ENCODE measurements at places on chromosomes 11 and 22.

GRCh38 chr22:23277583-23278295 is 97.4 kb downstream of the BCR start:
- DNase-seq, result no peak

DNA sequence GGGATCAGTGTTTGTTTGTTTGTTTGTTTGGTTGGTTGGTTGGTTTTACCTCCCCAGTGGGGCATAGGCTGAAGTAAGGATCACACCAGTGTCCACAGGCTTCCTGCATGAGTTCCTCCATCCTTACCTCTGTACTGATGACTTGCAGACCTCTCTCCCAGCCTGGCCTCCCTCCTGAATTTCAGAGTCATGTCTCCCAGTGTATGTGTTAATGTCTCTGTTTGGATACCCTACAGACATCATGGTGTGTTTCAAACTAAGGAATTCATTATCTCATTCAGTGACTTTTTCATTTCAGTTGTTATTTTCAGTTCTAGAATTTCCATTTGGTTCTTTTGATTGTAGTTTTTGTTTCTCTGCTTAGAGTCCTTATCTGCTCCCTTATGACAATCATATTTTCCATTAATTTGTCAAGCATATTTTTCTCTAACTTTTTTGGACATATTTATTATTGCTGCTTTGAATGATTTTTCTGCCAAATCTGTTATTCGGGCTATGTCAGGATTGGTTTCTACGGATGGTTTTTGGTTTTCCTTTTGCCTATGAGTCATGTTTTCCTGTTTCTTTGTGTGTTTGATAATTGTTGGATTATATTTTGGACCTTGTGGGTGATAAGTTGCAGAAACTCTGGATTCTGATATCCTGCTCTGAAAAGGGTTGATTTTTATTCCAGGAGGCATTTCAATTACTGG is 23.6 kb downstream of the MYEOV start:
- DNase-seq, result no peak

DNA sequence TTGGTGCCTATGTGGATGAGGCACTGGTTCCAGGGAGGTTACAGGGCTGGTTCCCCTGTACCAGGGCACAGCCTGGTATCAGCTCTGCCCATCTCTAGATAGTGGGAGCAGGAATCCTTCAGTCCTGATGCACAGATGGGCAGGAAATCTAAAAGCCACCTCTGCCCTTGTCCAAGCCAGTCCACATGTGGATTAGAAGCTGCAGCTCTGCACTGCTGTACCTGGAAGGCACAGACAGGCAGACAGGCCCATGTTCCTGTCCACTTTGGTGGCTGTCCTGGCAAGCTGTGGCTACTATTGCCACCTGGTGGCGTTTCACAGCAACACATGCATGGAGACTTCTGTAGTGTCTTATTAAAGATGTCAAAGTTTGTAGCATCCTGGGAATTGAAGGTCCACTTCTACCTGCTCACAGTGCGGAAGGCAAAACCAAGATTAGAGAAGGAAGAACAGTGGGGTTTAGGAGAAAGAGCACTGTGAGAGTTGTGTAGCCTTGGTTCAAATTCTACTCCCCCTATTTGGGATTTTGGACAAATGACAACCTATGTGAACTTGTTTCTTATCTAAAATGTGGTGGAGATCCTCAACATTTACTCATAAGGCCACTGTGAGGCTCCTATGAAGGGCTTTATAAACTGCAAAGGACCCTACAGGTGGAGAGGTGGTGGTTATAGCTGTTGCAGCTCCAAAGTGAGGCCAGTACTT is 30.1 kb downstream of the NAV2 start:
- peak; percentile 59 for DNase-seq

DNA sequence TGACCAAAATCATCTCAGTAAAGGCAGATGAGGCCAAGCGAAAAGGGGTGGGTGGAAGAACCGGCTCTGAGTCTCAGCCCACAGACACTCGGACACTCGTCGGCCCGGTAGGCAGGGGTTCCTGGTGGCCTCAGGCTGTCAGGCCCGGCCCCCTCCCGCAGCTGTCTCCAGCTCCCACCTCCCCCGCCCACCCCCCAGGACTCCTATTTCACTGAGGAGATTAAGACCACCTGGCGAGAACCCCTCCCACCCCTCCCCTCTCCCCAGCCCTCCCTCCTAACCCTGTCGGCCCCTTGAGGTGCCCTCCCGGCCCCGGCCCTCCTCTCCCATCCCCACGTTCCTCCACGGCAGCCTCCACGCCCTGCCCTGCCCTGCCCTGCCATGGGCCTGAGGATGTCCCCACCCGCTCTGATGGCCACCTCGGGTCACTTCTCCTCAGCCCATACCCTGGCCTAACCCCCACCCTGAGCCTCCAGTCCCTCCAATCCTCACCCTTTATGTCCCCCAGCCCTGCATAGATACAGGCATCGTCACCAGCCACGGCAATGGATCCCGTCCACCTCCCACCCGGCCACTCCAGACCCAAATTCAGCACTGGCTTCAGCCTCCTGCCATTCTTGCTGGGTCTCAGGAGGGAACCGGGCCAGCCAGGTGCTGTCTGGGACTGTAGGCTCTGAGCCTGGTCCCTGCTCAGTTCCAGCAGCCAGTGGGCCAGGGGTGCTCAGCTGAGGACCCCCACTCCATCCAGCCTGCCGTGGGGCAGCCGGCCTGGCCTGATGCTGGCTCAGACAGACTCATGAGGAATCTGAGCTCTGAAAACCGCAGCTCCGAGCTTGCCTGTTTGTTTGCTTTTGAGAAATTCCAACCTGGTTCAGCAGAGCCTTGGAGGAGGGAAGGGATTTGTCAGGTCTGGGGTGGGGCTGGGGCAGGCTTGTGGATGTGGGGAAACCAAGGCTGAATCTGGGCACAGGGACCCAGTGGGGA is 9.8 kb upstream of the TBX1 start:
- no peak for DNase-seq

DNA sequence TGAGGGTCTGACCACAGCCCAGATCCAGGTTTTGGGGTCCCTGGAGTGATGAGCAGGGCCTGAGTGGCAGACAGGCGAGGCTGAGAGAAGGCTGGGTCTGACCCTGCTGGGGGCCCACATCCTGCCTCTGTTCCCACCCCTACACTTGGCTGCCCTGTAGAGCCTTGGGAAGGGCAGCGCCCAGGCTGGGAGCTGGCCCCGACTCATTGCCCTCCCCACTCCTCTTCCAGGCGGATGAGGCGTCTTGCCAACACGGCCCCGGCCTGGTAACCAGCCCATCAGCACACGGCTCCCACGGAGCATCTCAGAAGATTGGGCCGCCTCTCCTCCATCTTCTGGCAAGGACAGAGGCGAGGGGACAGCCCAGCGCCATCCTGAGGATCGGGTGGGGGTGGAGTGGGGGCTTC is 4.9 kb downstream of the DERL3 start:
- no peak for DNase-seq

- DNase-seq, result no peak
Measured at GRCh38 chr11:88131764-88132470, 43.3 kb downstream of the RAB38 start.

- peak; percentile 2 for DNase-seq
Measured at GRCh38 chr11:103257360-103257759, 148.1 kb downstream of the DYNC2H1 start.

- peak; percentile 5 for DNase-seq
Measured at GRCh38 chr22:38205261-38206128, 3.7 kb downstream of the MAFF start.

GRCh38 chr22:48142388-48142787 is 1379.9 kb downstream of the TBC1D22A start:
- DNase-seq, result no peak

- DNase-seq, result peak; percentile 85
Measured at GRCh38 chr22:22111267-22111751, 128.7 kb upstream of the TOP3B start.

GRCh38 chr11:124315052-124315451 is 1.3 kb upstream of the OR8D1 start:
- DNase-seq, result no peak

All from GM20000 (cell line).